ENCODE measurements at places on chromosomes 7 and 10.

GRCh38 chr7:27224983-27225934, 17.3 kb upstream of the EVX1 start:
- DNase-seq = no peak

DNA sequence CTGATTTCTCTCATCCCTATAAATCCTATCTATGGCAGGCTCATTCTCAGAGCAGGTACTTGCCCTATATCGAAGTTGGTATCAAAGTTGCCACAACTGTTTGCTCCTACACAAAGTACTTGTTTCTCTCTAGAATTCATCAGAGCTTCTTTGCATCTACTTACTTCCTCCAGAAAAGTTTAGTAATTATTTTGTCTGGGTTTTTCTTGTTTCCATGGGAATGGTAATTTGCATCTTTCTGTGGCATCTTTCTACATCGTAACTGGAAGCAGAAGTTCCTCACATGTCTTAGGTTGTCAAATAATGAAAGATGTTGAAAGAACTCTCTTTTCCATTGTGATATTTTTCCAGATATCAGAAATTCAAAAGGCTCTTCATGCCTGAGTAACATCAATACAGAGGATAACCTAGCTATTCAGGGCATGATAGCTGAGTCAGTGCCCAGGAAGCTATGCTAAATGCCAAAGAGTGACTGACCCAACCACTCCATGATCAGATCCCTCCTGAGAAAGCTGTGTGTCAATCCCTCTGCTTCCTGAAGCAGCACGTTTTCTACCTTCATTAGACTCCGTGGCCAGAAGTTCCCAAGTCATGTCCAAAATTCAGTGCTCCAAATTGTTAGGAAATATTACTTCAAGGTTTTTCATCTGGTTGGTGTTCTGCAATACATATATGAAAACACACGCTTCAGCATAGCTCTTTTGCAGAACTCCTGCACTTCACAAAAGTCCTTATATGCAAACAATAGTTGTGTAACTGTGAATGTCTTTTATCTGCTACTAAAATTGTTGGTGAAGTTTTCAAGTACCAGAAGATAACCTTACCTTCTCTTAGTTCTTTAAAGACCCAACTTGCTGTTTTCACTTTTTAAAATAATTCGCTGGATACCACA, 216.5 kb downstream of the VTI1A start:
- DNase-seq = no peak

DNA sequence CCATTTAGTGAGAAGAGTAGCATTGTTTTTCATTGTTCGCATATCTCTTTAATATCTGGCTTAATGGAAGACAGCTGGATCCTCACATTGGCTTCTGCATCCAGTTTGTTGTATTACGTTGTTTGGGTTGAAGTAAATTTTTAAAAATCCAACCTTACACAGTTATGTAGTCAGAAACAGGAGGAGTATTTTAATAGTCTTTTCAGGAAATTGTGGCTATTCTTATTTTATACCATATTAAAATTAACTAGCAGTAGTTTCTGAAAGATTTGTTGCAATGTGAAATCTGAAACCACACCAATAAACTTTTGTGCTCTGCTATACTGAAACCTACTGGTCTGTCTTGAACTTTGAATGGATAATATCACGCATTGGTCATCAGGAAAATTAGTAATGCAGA, 27.9 kb downstream of the MYPN start:
- no peak for DNase-seq

DNA sequence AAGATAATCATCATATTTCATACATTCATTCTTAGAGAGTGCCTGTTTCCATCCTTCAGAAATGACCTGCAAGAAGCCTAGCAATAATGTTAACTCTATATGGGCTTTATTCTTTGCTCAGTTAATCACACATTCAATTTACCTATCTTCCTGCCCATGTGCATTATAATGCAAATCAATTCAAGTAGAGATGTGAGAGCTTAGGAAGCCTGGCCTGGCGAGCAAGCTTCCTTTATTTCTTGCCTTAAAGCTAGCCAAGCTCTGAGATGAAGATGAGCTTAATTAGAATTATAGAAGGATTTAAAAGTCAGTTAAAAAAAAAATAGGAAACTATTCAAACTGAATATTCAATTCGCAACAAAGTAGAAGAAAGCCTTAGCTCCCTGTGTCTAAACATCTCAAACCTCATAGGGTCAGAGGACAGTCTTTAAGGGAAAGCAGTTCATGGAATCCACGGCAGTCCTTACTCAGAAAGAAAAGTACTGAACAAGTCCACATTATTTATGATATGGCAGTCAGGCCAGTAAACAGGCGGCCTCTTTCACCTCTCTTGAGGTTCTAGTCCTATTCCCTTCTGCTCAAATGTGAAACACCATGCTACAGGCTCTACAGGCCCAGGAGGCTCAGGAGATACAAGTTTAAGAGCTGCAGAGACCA, 214.1 kb downstream of the TFEC start:
- DNase-seq = no peak

DNA sequence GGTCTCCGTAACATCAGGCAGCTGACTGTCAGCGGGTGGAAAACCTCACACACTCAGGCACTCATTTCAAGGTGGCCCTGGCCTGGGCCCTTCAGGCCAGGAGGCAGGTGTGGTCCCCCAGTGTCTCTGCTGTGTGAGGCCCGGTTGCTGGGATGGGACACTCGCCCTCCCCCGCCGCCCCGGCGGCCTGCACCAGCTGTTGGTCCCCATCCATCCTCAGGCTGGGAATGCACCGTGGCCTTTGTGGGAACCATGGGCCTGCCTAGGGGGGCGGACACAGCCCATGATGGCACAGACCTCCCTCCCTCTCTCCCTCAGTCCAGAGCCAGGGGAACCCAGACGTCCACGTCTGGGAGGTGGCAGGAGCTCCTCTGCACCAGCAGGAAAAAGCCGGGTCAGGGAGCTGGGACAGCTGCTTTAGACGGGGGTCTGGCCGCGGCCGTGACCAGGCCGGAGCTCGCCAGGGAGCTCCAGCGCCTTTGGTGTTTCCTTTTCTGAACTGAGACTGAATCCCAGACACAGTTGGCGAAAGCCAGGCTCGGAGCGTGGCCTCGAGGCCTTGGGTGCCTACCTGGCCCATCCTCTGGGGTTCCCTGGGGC, 15.7 kb downstream of the ADGRA1 start:
- no peak for DNase-seq

GRCh38 chr10:67697724-67698131, 1.7 kb upstream of the CTNNA3 start:
- no peak for DNase-seq

DNA sequence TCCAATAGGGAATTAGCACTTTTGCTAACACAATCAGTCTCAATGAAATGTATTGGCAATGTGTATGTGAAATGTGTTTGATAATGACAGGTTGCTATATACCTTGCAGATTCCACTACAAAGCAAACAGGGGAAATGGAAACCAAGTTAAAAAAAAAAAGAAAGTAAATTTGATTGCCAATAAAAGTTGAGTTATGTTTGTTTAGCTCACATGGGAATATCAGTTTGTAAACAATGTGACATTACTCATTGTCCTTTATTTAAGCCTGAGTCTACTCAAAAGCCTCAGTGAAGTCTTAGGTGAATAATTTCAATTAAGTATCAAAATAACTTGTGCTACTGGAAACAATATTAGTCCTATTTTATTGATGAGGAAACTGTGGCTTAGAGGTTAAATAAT, 285.2 kb downstream of the CACNA2D1 start:
- DNase-seq = no peak

DNA sequence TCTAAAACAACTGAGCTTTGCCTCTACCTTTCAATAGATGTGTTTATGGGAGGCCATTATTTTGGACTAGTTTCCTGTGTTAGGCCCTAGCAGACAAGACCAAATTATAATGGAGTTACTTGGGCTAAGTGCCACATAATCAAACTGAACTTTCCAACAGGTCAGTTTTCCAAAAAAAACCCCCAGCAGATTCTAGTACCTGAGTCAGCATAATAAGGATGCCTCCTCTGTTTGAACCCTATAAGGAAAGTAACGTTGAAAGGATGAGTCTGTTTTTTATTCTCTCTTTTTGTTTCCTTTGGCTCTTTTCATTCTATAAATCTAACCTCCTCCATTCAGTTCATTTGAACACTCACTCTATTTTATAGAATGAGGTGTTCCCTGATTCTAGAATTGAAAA, 148.1 kb upstream of the FAM3C start:
- DNase-seq = no peak

DNA sequence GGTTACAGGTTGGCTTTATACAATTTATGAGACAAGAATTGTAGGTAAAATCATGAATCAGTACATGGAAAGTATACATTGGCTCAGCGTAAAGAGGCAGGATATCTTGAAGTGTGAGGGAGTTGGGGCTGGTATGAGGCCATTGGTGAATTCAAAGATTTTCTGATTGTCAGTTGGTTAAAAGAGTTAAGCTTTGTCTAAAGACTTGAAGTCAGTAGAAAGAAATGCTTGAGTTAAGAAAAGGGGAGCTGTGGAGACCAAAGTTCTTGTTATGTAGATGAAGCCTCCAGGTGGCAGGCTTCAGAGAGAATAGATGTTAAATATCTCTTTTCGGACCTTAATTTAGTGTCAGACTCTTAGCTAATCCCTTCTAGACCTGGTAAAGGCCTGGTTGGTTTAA, 341.0 kb downstream of the GALNT17 start:
- DNase-seq = no peak

GRCh38 chr10:6151087-6151977, 51.4 kb upstream of the PFKFB3 start:
- DNase-seq = no peak

DNA sequence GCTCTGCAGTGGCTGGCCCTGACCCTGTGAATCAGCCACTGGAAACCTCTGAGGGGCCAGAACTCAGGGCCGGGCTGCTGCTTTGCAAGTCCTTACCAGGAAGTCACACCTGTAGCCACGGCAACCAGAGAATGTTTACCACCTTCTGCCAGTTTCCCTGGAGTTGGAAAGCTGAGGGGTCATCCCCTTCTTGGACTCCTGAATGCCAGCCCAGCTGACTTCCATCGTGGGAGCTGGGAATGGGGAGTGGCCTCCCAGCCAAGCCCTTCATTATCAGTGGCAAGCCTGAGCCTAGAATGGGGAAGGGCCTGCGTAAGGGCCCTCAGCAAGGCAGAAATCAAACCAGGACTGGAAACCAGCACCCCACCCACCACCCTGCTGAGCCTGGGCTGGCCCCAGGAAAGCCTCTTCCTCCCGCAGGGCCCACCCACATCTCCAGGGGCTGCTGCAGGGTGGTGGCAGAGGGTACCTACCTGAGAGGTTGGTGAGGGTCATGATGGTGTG, 6.5 kb upstream of the CRHR2 start:
- DNase-seq = no peak

DNA sequence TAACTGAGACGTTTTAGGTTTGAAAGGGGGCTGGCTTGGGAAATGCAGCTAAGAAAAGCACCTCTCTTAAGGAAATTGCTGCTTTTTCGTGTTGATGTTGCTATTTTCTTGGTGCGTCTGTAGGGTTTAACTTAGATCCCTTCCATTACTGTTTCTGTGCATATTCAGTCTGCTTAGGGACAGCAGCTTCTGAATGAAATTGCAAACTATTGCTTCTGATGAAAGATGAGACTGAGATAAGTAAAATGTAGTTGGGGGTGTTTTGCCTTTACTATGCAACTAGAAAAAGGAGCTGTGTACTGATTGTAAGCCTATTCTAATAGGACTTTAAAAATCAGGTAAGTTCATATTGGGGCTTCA, 772 bp downstream of the HDAC9 start:
- DNase-seq = no peak

DNA sequence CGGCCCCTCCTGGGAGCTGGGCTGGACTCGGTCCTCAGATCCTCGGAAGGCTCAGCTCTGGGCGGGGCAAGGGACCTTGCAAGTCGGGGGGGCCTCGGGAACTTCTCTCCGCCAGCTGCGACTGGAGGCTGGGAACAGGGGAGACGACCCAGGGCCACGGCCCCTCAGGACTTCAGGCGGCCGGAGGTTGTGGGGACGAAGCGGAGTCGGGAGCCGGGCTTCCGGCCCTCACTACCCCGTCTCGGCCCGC, 2.6 kb downstream of the ADIRF start:
- no peak for DNase-seq

- DNase-seq = no peak
Observed at GRCh38 chr10:18786478-18786877, 127.2 kb downstream of the ARL5B start.

- no peak for DNase-seq
Observed at GRCh38 chr10:71975871-71976725, 11.9 kb downstream of the CHST3 start.

DNA sequence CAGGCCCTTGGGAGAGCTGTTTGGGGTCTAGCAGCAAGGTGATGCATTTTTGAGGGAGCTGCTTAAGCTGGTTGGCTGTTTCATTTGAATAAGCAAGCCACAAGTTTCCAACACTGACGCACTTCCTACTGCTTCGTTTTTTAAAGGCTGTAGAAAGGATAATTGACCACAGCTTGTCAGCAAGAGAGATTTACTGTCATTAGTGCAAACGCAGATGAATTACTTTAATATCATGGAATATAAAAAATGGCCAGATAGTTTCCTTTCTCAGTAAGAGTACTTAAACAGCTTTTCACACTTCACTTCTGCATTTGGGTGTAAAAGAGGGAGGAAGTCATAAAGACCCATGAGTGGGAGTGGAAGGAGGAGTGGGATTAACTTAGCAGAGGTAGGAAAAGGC, 61.5 kb downstream of the FZD1 start:
- DNase-seq = no peak

GRCh38 chr10:104441329-104442000, 87.8 kb downstream of the CFAP58 start:
- DNase-seq = no peak

- no peak for DNase-seq
Observed at GRCh38 chr7:140885735-140886334, 38.9 kb downstream of the BRAF start.

DNA sequence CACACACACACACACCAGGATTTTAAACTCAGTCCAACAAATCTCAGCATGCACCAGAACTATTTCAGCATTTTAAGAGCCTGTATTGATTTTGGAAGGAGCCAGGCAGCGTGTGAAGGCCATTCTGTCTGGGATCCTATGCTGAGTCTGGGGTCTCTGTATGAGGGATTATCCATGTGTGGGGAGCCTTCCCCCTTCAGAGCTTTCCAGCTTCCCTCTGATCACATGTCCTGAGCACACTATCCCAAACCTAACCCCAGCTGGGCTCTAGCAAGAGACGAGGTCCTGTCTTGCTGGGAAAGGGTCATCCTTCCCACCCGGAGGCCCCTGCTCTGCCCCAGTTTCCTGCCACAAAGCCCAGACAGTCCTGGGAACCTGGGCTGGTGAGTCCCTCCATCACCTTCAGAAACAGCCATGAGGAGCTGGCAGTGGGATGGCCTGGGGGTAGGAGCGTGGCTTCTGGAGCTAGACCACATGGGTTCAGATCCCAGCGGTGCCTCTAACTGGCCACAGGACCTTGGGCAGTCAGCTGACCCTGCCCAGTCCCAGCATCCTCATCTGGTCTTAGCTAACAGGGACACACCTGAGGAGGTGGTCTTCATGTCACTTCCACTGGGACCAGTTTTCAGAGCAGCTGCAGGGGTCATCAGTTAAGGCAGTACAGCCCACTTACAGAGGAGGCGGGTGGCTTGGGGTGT, 79.6 kb upstream of the RET start:
- no peak for DNase-seq
